ENCODE measurements at places on chromosomes 4 and X.

- DNase-seq, result no peak
Observed at GRCh38 chrX:39337451-39337850, 536.2 kb downstream of the MID1IP1 start.

- DNase-seq, result no peak
Observed at GRCh38 chr4:95674521-95674981, 125.8 kb upstream of the UNC5C start.

DNA sequence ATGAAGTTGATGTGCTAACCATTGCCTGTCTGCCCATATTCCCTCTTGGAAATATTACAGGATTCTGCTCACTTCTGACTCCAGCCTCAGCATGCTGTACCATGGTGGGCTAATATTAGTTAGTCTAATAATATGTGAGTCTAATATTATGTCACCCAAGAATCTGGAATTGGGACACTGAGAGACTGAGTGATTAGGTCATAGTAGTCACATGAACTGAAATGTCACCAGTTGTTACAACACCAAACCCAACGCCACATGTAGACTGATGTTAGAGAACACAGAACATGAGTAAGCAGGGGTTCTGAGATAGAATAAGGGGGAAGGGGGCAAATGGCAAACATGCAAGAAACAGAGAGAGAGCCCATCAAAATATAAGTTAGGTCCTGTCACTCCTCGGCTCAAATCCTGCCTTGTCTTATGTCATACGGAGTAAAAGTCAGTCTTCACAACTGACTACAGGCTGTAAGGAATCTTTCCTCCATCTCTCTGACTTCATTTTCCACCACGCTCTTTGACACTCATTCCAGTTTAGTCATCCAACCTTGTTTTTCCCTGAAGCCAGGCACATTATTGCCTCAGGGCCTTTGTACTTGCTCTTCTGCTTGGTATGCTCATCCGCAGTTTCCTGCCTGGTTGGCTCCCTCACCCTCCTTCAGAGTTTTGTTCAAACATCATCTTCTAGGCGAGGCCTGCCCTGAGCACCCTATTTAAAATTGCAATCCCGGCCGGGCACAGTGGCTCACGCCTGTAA is 9.6 kb upstream of the SLAIN2 start:
- DNase-seq, result no peak

- no peak for DNase-seq
Observed at GRCh38 chr4:54367059-54367458, 138.0 kb downstream of the PDGFRA start.

- DNase-seq, result no peak
Observed at GRCh38 chr4:1501754-1502500, 95.7 kb upstream of the NKX1-1 start.

DNA sequence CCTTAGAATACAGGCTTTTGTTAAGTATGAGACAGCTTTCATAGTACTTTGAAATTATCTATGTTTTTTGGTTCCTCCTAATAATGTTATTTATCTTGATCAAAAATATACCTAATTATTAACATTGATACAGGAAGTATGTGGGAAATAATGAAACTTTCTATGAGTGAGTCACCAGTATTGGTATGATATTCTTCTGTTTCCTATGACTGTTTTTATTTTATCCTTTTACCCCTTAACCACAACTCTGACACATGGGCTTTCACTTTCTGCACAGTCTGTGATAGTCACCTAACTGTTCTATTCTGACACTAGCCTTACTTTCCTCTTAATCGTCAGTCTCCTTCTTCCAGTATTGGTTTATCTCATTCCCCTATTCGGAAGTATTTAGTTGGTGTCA is 4.7 kb downstream of the THAP9 start:
- DNase-seq, result no peak

- no peak for DNase-seq
Observed at GRCh38 chr4:186727169-186727976, 3.7 kb upstream of the FAT1 start.

DNA sequence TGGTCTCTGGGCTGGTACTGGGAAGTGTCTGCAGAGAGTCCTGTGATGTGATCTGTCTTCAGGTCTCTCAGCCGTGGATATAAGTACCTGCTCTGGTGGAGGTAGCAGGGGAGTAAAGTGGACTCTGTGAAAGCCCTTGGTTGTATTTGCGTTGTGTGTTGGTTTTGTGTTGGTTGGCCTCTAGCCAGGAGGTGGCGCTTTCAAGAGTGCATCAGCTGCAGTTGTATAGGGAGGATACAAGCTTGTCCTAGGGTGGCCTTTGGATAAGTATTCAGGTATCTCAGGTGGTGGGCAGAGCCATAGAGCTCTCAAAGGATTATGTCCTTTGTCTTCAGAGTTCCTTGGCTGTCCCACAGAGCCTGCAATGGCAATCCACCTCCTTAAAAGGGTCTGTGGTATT is 111.6 kb downstream of the MAGEB17 start:
- no peak for DNase-seq

- DNase-seq, result no peak
Observed at GRCh38 chrX:130110379-130111219, at the start of gene ELF4. TSS of gene ELF4 (minus strand) at chrX:130110497. CDS start at chrX:130081330, 29,167 bp downstream.

Measured in muscle of back (tissue), 13 donors.